OCI-LY7 (cell line): ENCODE measurements at places on chromosomes 3 and 15.
A peak's percentile ranks its signal among the peaks of the same experiment; 100 is the strongest.

- no peak for DNase-seq
Observed at GRCh38 chr15:28885128-28885629, 595 bp upstream of the APBA2 start.

DNA sequence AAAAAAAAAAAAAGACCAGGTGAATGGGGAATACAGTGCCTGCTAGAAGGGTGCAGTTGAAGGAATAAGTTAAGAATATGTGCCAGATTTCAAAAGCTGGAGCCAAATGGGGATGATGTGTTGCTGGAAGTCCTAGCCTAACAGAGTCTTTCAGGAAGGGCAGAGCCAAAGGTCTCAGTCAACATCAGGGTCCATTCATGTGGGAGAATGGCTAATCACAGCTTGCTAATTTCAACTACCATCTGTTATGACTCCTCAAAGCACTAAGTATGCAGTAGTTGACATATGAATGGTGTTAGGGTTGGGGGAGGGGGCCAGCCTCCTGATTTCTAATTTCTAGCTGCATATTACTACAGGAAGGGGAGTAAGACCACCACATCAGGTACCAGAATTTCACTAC is 4.4 kb downstream of the ZBTB38 start:
- DNase-seq: no peak

DNA sequence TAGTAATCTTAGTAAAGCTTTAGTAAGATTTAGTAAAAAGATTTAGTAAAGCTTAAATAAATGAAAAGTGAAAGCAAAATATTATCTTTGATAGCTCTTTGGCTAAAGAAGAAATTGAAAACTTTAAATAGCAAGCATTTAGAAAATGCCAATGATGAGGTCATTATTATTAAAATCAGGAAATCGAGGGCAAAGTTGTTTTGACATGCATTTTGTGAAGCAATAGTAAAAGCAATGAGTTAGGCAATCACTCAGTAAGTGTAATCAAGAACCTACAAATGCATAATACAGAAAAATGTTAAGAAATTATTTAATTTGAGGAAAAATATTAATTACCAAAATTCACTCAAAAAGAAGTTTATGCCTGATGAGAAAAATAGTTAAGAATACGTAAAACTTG is 280.3 kb upstream of the MME start:
- DNase-seq: no peak

- no peak for DNase-seq
Observed at GRCh38 chr15:35671197-35671596, 125.2 kb upstream of the DPH6 start.

- DNase-seq: no peak
Observed at GRCh38 chr3:171468296-171468906, 8.2 kb upstream of the TNIK start.

DNA sequence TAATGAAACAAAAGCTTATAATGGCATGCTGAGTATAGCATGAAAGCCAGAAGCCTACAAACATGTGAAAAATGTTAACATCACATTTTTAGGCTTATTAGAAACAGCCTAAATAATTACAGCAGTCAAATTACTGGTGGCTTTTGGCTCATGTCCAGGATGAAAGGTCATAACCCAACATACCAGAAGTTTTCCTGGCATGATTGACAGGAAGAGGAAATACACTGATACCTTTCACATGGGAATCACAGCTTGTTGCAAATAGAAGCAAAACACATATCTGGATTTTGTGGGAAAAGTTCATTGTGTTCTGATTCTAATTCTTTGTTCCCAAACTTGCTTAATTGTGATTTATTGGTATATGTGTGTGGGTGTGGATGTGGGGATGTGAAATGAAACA is 393.5 kb upstream of the ARRDC4 start:
- DNase-seq: no peak

GRCh38 chr3:184059424-184059823 is 6.6 kb downstream of the HTR3C start:
- no peak for DNase-seq

- DNase-seq: no peak
Observed at GRCh38 chr3:12115104-12115503, 43.6 kb downstream of the TIMP4 start.

DNA sequence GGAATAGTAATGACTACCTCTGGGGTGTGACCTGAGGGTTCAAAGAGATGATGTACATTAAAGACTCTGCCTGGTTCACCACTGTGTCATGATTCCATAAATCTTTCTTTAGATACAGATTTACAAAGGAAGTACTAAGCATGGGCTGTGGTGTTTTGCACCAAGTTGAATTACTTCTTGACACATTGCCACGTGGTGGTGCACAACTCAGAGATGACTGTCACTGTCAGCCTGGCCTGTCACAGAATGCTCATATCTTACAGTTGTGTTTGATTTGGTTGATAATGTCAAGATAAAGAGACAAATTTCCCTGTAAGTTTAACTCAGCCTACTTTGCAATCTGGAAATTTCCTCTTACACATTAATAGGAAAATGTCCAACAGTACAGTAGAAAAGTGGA is 3.2 kb downstream of the CTDSPL start:
- DNase-seq: peak; percentile 44

GRCh38 chr3:65783117-65783516 is 255.6 kb downstream of the MAGI1 start:
- no peak for DNase-seq

DNA sequence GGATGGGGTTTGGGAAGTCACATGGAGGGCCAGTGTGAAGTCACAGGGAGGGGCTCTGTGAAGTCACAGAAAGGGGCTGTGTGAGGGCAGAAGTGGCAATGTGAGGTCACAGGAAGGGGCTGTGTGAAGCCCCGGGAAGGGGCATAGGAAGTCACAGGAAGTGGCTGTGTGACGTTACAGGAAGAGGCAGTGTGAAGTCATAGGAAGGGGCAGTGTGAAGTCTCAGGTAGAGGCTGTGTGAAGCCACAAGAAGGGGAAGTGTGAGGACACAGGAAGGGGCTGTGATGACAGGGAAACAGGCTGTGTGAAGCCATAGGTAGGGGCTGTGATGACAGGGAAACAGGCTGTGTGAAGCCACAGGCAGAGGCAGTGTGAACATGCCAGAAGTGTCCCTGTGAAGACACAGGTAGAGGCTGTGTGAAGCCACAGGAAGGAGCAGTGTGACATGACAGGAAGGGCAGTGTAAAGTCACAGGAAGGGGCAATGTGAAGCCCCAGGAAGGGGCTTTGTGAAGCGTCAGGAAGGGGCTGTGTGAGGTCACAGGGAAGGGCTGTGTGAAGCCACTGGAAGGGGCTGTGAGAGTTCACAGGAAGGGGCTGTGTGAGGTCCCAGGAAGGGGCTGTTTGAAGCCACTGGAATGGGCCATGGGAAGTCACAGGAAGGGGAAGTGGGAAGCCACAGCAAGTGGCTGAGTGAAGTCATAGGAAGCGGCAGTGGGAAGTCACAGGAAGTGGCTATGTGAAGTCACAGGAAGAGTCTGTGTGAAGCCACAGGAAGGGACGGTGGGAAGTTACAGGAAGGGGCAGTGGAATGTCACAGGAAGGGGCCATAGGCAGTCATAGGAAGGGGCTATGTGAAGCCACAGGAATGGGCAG is 37.1 kb downstream of the GASK1A start:
- no peak for DNase-seq

GRCh38 chr3:12947504-12948369 is 106.4 kb upstream of the RPL32 start:
- no peak for DNase-seq

DNA sequence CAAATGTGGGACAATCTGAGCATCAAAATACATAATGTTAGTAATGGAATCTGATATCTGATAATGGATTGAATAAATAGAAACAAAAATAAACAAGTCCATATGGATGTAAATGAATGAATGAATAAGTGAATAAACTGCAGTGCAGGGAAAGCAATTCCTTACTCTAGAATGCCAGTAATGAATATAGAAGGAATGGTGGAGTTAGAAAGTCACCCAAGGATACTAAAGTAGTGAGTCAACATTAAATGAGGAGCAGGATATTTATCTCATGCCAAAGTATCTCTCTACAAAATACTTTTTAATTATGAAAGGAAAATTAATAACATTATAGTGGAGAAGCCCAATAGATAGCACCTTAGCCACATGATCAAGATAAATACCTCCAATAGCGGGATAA is 300.3 kb downstream of the FEZF2 start:
- DNase-seq: no peak

GRCh38 chr3:129013491-129013891 is 12.4 kb downstream of the EFCC1 start:
- DNase-seq: no peak

- DNase-seq: no peak
Observed at GRCh38 chr15:77819851-77820728, 187.4 kb upstream of the LINGO1 start.

DNA sequence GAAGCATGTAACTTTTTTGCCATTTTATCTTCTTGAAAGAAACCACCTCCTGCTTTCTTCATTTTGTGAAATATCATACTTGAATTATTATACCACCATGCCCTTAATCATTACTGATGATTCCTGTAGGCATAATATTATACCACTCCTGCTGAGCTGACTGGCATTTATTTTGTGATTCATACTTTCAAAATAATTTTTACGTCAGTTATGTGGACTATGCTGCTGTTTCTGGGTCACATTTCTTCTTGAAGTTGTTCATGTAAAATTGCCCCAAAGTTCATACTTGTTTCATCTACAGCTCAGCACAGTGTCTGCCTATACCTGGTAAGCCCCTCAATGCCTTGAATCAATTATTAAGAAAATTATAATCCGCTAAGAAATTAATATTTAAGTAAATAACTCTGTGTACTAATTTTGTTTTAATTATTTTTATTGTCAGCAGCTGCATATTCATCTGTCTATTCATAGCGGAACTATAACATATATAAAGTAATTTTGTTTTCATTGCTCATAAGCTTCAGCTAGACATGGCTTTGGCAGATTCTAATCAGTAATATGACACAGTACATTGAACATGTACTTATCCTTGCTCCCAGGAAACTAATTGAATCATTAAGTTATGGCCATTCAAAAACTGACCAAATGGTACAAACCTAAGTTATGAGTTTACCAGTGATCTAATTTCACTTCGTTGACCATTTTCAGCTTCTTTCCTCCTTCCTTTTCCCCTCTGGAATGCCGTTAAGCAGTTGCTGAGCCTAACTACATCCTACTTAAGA is 160.0 kb downstream of the NAALADL2 start:
- DNase-seq: no peak

GRCh38 chr3:178476886-178477285 is 59.4 kb upstream of the KCNMB2 start:
- no peak for DNase-seq

DNA sequence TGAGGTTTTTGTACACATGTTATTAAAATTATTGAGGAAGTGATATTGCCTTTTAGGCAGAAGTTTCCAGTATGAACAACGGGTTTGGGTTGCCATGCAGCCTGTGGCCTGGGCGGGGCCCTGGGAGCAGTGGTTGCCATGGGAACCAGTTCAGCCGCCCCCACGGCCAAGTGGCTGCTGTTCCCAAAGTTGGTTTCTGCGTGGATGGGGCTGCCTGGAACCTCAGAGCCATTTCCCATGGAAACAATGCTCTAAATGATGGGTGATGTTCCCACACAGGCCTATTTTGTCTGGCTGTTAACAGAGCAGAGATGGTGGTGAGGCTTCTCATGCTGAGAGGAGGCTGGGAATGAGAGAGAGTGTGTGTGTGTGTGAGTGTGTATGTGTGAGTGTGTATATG is 19.5 kb downstream of the MRAS start:
- DNase-seq: peak; percentile 5

- no peak for DNase-seq
Observed at GRCh38 chr15:64791401-64791800, 16.0 kb upstream of the RBPMS2 start.

- DNase-seq: no peak
Observed at GRCh38 chr15:85174521-85174920, 192.9 kb downstream of the PDE8A start.

DNA sequence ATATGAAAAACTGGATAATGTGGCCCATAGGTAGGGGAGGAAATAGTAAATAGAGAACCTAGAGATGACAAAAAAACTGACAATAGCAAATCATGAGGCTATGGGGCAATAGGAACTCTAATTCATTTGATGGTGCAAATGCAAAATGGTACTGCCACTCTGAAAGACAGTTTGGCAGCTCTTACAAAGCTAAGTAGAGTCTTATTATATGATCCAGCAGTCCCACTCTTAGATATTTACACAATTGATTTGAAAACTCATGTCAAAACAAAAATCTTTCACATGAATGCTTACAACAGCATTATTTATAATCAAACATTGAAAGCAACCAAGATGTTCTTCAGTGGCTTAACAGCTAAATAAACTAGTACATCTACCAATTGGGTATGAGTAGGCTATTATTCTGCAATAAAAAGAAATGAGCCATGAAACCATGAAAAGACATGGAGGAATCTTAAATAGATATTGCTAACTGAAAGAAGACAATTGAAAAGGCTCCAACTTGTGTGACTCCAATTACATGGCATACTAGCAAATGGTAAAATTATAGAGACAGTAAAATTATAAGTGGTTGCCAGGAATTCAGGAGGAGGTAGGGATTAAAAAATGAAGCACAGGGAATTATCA is 321.8 kb upstream of the STAC start:
- DNase-seq: no peak

GRCh38 chr15:100628746-100629145 is 26.4 kb downstream of the ASB7 start:
- DNase-seq: no peak

GRCh38 chr15:45919806-45920205 is 285.0 kb downstream of the SQOR start:
- DNase-seq: no peak

DNA sequence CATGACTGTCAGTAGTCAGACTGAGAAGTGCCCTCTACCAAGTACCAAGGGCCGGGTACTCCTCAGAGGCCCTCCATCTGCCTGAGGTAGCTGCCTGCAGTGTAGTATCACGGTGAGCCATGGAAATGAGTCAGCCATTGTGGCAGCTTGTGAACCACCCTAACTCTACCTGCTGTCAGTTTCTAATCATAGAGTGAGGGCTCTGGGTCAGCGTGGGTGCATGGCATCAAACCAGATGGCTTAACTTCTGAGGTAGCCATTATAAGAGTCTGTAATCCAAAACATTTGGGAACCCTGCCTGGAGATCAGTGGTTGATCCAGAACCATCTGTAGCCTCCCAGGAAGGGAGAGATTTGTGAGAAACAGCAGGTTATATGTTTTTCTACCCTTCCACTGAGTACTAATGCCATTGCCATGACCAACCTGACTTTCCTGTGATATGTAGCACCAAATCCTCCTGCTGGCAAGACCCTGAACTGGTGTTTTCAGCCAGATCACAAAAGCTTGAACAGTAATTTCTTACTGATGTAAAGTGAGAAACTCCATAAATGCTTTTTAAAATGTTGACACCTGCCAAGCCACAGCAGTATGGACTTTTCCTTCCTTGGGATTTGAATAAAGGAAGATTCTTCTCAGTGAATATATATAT is 38.9 kb downstream of the ABHD2 start:
- DNase-seq: no peak
